NCI-H2029 (cell line): ENCODE measurements at places on chromosomes 3 and 15.

GRCh38 chr3:38374221-38374620, 27.6 kb downstream of the XYLB start:
- no peak for DNase-seq

DNA sequence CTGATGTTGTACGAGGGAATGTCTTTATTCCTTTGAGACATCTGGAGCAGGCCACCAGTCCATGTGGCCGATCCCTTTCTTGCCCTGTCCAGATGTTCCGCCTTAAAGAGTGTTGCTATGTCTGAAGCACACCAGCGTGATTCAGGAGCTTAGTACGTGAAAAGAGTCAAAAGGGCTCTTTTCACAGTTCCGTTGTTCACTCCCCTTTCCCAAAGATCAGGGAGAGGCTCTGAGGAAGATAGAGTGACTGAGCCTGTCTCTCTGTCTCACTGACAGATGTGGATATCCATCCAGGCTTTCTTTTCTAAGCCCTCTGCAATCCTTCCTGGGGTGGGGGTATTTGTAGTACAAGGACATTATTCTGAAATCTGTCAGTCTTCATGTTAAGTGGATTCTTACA, 262.5 kb upstream of the LRTM1 start:
- DNase-seq = no peak

- no peak for DNase-seq
These were observed 509.3 kb downstream of the ROBO1 start for GRCh38 chr3:79258479-79258878.

DNA sequence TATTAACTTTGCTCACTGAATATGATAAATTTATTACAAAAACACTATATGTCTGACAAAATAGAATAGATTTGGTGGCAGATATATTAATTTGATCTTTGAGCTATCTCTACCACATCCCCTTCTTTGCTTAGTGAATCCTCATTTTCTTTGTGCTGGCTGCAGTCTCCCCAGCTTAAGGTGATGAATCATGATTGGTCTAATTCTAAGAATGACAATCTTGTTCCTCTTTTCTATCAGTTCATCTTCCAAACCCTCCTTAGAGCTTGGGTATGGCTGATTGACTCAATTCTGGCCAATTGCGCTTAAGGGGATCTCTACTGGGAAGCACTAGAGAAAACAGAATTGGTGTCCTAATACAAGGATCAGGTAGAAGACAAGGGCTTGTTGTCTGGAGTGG, 309.6 kb upstream of the GOLIM4 start:
- DNase-seq = no peak

- no peak for DNase-seq
These were observed 348.0 kb downstream of the VPS13C start for GRCh38 chr15:61712129-61712759.

GRCh38 chr3:21654241-21654640, 96.8 kb downstream of the ZNF385D start:
- DNase-seq = no peak

GRCh38 chr3:165393461-165393860, 197.3 kb upstream of the SLITRK3 start:
- DNase-seq = no peak

- DNase-seq = peak; percentile 26
These were observed 45.2 kb downstream of the CMC1 start for GRCh38 chr3:28286595-28286994.

- DNase-seq = peak; percentile 3
These were observed 195.3 kb upstream of the LYSMD4 start for GRCh38 chr15:99928429-99928981.

GRCh38 chr15:31230630-31231485, 95.8 kb upstream of the KLF13 start:
- no peak for DNase-seq

- DNase-seq = no peak
These were observed 189.3 kb downstream of the SV2B start for GRCh38 chr15:91289324-91289723.

DNA sequence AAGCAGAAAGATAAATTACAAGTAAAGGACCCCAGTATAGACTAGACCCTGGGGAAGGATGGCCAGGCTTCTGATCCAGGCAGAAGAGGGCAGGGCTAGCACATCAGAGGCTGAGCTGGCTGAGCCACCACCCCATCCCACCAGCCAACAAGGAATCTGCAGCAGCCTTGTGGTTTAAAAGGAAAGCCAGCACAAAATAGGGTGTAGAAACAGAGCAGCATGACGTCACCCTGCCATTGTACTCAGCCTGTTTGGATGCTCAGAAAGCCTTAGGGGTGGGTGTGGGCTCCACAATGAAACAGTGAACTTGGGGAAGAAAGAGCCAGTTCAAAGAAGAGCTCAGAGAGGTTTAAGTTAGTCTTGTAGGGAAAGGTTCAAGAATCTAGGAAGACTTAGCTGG, 28.2 kb downstream of the DUOX1 start:
- no peak for DNase-seq

GRCh38 chr3:127988770-127989557, 63.3 kb upstream of the SEC61A1 start:
- DNase-seq = no peak

GRCh38 chr15:41332194-41333025, at the start of the genes NUSAP1 and OIP5:
NUSAP1 (plus strand) TSS chr15:41332881; CDS start chr15:41332958, 77 bp downstream.
OIP5 (minus strand) TSS chr15:41332591; CDS start chr15:41332561, 30 bp downstream.
- peak; percentile 95 for DNase-seq

GRCh38 chr15:52105846-52106245, 6.7 kb downstream of the BCL2L10 start:
- DNase-seq = no peak

GRCh38 chr3:170632780-170633179, 46.9 kb upstream of the SLC7A14 start:
- no peak for DNase-seq

DNA sequence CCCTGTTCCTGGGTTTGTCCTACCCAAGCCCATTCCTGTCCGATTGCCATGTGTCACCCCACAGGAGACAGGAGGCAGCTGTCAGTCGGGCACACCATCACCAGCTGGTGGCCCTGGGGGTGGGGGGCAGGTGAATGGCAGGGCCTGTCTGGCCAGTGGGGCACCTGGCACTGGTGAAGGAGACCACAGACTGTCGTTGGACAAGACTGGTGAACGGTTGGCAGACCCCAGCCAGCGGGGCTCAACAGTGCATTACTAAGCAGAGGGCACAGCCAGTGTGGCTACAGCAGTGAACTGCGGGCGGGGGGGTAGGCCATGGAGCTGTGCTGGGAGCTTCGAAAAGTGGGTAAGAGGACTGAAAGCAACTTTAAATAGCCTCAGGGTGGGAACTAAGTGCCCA, 2.1 kb downstream of the SEMA7A start:
- no peak for DNase-seq

DNA sequence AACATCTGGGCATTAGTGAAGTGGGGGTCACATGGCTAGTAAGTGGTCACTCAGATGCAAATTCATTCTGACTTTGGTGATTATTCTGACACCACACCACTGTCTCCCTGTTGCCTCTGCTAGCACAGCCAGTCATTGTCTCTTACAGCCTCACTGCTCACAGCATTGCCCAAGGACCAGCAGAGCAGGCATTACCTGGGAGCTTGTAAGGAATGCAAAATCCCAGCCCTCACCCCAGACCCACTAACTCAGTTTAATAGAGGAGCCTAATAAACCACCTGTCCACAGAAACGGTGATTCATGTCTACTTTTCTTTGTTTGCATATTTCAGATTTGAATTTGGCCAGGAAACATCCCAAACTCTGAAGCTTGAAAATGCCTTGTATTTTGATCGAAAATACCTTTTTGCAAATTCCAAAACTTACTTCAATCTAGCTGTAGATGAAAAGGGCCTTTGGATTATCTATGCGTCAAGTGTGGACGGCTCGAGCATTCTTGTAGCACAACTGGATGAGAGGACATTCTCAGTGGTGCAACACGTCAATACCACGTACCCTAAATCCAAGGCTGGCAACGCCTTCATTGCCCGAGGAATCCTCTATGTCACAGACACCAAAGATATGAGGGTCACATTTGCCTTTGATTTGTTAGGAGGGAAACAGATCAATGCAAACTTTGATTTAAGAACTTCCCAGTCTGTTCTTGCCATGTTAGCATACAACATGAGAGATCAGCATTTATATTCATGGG, 62.7 kb downstream of the GLDN start:
- no peak for DNase-seq

DNA sequence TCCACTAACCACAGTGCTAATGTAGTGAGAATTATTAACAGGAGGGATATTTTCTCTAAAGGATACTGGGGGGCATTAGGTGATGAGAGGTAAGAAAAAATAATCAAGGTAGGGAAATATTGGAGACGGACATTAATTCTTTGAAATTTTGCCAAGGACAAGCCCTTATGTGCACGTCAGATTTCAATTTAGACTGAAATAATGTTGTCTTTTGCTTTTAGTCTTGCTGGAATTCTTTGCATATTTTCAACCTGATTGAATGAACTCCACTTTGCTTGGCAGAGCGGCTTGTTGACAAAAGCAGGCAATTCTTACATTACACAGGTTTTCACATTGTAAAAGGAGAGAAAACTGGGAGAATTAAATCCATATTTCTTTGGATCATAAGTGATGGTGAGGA, 25.0 kb upstream of the C3orf52 start:
- no peak for DNase-seq

- peak; percentile 39 for DNase-seq
These were observed 120.6 kb downstream of the CD47 start for GRCh38 chr3:107969994-107970819.

- DNase-seq = no peak
These were observed 19.9 kb downstream of the SMAD3 start for GRCh38 chr15:67085237-67085817.

DNA sequence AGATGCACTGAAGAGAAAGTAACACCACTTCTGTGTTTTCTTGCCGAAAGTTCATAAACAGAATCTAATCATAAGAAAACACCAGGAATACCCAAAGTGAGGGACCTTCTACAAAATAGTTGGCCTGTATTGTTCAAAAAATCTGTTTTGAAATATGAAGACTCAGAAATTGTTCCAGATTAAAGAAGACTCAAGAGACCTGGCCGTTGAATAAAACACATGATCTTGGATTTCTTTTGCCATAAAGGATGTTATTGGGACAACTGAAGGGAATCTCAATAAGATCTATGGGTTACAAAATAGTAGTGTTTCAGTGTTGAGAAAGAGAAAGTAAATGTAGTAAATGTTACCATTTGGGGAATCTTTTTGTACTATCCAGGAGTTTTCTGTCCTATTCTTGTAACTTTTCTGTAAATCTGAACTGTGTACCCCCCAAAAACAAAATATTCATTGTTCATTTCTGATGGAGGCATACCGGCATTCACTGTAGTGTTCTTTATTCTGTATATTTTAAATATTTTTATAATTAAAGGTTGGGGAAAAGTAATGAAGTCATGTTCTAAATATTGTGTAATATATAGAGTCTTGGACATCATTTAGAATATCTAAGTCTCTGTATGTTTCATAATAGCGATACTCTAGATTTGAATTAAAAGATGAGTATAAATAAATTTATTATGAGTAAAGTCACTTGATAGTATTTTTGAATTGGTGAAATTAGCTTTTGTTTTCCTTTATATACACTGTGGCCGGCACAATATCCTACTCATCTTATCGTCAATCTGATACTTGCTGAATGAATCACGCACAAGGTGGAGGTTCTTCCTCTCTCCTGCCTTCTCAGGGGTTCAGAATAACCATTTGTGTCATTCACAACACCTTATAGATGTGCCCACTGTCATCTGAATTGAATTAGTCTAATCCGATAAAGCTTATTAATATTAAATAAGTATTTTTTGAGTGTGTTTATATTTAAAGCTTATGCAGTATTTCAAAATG, 66.7 kb downstream of the TRAK1 start:
- no peak for DNase-seq

DNA sequence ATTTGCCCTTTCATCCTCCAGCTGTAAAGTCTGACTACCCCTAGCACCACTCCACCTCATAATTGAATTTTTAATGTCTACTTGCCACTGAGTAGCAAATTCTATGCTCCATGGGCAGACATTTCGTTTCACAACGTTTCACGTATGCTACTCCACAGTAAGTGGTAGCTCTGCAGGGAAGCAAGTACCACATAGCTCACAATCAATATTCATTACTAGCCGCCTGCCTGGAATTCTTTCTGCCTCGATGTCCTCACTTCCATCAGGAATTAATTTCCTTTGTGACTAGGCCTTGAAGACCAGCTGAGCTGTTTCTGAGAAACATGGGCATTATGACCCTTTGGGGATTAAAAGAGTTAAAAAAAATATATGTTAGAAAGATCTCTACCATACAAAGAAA, 15.3 kb downstream of the NPTN start:
- DNase-seq = no peak
